ENCODE measurements at places on chromosomes 2 and 18.

DNA sequence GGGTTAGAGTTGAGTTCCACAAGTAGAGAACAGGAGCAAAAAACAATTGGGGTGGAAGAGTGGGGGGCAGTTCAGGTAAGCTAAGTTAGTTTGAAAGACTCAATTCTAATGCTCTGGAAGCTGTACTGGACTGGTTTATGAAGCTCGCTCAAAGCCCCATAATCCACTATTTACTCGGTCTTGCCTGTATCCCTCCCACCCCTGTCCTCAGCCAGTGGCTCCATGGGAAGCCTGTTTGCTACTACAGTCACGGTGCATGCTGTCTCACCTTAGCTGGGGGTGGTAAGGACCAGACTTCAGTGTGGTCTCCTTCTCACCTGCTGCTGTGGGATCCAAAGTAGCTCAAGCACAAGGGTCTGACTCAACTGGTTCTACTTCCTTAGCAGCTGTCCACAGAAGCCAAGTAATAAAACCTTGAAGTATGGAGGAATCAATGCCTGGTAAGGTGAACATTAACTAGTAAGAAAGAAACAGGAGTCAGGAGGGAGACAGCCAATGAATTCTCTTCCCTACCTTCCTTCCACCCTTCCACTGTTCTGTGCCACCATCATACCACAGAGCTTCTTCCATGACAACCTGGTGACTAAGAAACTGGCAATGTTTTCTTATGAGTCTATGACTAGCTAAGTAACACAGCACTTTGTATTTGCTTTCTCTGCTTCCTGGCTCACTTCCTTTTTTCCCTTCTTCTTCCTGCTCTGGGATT lies 230.8 kb downstream of the SRBD1 start:
- DNase-seq = no peak
- no peak overlapping the region for H3K4me3 ChIP-seq
- H3K27ac ChIP-seq = no peak overlapping the region
- H3K36me3 ChIP-seq = no peaks in the 10 kb centered on the region

DNA sequence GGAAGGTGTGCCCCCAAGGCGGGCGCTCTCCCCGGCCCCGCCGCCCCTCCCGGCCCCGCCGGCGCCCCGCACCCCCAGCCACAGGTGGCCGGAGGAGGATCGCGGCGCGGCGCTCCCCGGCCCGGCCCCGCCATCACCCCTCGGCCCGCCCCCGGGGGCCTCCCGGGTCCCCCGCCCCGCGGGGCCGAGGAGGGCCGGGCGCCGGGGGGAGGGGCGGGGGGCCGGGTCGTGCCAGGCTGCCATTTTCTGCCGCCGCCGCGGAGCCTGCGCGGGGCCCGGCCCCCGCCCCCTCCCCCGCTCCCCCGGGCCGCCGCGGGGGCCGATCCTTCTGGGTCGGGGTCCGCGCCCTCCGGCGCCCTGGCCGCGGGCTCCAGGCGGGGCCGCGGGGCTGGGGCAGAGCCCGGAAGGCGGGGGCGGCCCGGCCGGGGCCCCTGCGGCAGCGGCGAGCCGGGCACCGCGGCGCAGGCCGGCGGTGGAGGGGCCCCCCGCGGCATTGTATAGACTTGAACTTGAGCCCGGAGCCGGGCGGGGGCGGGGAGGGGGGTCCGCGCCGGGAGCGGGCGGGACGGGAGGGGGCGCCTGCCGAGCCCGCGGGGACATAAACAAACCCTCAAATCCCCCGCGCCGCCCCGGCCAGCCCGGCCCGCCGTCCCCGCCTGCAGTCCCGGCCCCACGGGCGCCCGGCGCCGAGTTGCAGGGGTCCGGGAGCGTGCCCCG lies 556 bp downstream of the DNMT3A start:
- peak; percentile 75 for DNase-seq
- H3K4me3 ChIP-seq = no peak overlapping the region
- H3K27me3 ChIP-seq = no peaks in the 10 kb centered on the region
- peaks cover 15% of the 10 kb centered on the region for H3K36me3 ChIP-seq
- H3K27ac ChIP-seq = no peak overlapping the region

- H3K27ac ChIP-seq = no peak overlapping the region
- H3K4me3 ChIP-seq = no peak overlapping the region
- no peaks in the 10 kb centered on the region for H3K36me3 ChIP-seq
- no peaks in the 10 kb centered on the region for H3K4me1 ChIP-seq
- no peaks in the 10 kb centered on the region for H3K27me3 ChIP-seq
These were observed 916.7 kb downstream of the CPS1 start for GRCh38 chr2:211473116-211473515.

- peak overlapping the region; percentile 92 for H3K27ac ChIP-seq
- H3K27me3 ChIP-seq = no peaks in the 10 kb centered on the region
- peaks cover 14% of the 10 kb centered on the region for H3K36me3 ChIP-seq
These were observed 590 bp downstream of the MDH1 start for GRCh38 chr2:63589148-63589958.
